ENCODE measurements at places on chromosomes 7 and 10. TPM values are rescaled to one million over a fixed set of nuclear protein-coding genes. Genes with fewer than 3 reads are reported as not detected.
A peak's percentile ranks its signal among the peaks of the same experiment; 100 is the strongest.

DNA sequence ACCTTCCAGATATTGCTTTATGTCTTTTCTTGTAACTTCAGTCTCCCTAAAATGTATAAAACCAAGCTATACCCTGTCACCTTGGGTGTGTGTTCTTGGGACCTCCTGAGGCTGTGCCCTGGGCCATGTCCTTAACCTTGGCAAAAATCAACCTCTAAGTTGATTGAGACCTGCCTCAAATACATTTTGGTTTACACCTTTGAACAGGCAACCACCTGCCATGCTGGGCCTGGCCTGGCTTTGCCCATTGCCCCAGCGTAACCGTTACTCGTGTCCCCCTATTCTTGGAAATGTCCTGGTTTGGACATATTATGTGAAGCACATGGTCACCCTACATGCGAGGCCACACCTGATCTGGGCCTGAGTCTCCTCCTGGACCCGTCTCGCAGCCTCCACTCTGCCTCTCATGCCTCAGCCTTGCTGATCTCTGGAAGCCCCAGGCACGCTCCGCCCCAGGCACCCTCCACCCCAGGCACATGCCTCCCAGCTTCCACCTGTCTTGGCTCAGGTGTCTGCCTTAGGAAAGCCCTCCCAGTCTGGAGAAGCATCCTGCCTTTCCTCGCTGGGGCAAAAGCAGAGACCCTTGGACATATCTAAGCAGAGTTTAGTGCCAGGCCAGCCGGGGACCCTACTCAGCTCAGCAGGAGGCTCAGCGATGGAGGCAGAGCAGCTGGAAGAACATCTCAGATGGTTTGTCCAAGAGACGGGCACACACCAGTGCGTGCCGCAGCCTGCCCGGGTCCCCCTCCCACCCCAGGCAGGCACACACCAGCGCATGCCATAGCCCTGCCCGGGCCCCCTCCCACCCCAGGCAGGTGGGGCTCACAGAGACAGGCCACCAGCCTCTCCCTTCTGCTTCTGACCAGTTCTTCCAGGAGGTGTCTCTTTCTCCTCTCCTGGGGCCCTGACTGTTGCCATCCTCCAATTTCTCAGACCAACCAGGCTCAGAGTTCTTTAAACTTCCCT is 4.0 kb upstream of the VIPR2 start:
- H3K4me3 ChIP-seq = no peak overlapping the region
- no peaks in the 10 kb centered on the region for H3K36me3 ChIP-seq
- H3K27ac ChIP-seq = no peak overlapping the region

- peak; percentile 76 for DNase-seq
- H3K4me3 ChIP-seq = no peak overlapping the region
- H3K4me1 ChIP-seq = peaks cover 8% of the 10 kb centered on the region
Measured at GRCh38 chr10:44992070-44992731, 8.5 kb upstream of the ZNF22 start.

GRCh38 chr10:79116801-79117723 is 48.3 kb downstream of the ZMIZ1 start:
- H3K4me3 ChIP-seq = no peak overlapping the region
- no peaks in the 10 kb centered on the region for H3K4me1 ChIP-seq
- H3K27me3 ChIP-seq = no peaks in the 10 kb centered on the region

DNA sequence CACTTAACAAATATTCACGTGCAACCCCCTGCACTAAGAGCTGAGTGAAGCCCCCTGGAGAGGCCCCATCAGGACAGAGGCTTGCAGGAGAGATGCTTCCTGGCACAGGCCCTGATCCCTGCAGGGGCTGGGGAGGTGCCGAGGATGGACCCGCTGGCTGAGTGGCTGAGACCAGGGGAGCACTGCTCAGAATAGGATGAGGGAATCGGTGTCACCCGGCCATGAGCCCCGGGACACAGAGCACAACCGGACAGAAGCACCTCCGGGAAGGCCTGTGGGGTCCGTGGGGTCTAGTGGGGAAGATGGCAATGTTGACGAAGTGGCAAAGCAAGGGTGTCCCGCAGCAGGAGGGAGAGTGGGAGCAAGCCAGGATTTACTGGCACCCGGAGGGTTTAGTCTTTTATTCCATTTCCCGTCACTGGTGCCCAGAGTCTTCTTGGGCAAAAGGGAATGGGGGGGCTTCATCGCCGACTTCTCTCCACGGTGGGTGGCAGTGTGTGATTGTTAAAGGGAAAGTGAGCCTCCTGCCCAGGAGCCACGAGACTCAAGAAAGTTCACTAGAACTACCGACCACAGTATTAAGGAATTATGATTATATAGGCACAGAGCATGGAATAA is 140.7 kb downstream of the ADARB2 start:
- no peaks in the 10 kb centered on the region for H3K4me1 ChIP-seq
- no peaks in the 10 kb centered on the region for H3K27me3 ChIP-seq
- no peak for DNase-seq
- no peak overlapping the region for H3K27ac ChIP-seq

GRCh38 chr7:144854839-144855424 is 19.1 kb upstream of the TPK1 start:
- H3K27me3 ChIP-seq = no peaks in the 10 kb centered on the region
- H3K4me3 ChIP-seq = no peak overlapping the region
- H3K27ac ChIP-seq = no peak overlapping the region
- H3K36me3 ChIP-seq = no peaks in the 10 kb centered on the region

GRCh38 chr7:111998326-111998725 is 207.9 kb downstream of the DOCK4 start:
- no peaks in the 10 kb centered on the region for H3K4me1 ChIP-seq
- no peak overlapping the region for H3K4me3 ChIP-seq
- no peak overlapping the region for H3K27ac ChIP-seq
- H3K27me3 ChIP-seq = no peaks in the 10 kb centered on the region

UTF1 gene
- total RNA-seq = not detected

DNA sequence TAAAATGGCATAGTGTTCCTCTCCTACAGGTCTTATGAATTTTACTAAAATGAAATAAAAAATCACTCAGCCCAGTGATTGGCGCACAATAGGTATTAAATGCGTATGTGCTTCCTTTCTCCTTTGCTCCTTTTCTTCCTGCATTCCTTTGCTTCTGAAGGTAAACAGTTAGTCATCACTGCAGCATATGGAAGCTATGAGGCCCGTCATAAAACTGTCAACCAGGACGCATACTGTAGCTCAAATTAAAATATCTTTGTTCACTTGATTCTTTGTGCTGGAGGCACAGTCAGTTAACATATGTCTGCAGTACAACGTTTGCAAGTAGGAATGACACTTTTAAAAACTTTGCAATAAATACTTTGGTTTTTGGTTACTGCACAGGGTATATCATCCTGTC is 374.7 kb downstream of the TCERG1L start:
- no peak for DNase-seq
- no peaks in the 10 kb centered on the region for H3K27me3 ChIP-seq
- H3K4me1 ChIP-seq = no peaks in the 10 kb centered on the region
- H3K4me3 ChIP-seq = no peak overlapping the region
- H3K27ac ChIP-seq = no peak overlapping the region

Measured in aorta (tissue), 5 donors.